ENCODE measurements at places on chromosomes 3 and 15. TPM values are rescaled to one million over a fixed set of nuclear protein-coding genes. Genes with fewer than 3 reads are reported as not detected.

DNA sequence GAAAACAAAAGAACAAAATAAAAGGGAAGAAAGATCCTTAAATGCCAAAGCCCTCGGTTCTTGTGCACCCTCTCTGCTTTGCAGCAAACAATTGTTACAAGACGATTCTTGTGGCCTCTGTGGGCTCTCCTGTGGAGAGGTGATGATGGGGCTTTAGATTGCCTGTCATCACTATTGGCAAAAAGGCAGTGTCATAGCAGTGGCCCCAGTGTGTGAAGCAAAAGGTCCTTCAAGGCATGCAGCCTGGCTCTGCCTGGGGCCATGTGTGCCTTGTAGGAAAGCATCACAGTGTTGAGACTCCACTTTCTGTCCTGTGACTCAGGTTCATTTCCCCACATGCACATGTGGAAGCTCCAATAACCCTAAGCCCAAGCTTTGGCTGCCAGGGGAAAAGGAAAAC is 43.7 kb downstream of the POC1A start:
- DNase-seq = no peak

- no peak for DNase-seq
These were observed 1.9 kb downstream of the TOP2B start for GRCh38 chr3:25662736-25663320.

DNA sequence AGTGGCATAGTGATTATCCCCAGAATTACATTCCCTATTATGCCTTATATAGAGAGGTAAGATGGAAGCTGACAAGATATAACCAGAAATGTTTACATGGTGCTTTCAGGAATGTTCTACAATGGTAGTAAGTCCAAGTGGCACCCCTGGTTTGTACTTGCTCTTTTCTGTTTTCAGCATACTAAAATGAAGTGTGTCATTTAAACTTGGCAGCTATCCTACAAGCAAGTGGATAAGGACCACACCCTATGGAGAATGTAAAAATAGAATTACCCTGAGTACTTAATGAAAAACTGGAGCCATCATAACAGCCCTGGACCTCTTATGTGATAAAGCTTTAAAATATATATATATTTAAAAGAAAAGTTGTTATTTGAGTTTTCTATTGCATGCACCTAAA is 1012.7 kb upstream of the CADM2 start:
- no peak for DNase-seq

- no peak for DNase-seq
These were observed 7.9 kb downstream of the ACP3 start for GRCh38 chr3:132325103-132325606.

Gene SCN11A
- total RNA-seq = not detected

GRCh38 chr15:66931768-66932633 is 133.4 kb upstream of the SMAD3 start:
- DNase-seq = peak; percentile 63

GRCh38 chr3:88362428-88362827 is 212.7 kb downstream of the C3orf38 start:
- no peak for DNase-seq

DNA sequence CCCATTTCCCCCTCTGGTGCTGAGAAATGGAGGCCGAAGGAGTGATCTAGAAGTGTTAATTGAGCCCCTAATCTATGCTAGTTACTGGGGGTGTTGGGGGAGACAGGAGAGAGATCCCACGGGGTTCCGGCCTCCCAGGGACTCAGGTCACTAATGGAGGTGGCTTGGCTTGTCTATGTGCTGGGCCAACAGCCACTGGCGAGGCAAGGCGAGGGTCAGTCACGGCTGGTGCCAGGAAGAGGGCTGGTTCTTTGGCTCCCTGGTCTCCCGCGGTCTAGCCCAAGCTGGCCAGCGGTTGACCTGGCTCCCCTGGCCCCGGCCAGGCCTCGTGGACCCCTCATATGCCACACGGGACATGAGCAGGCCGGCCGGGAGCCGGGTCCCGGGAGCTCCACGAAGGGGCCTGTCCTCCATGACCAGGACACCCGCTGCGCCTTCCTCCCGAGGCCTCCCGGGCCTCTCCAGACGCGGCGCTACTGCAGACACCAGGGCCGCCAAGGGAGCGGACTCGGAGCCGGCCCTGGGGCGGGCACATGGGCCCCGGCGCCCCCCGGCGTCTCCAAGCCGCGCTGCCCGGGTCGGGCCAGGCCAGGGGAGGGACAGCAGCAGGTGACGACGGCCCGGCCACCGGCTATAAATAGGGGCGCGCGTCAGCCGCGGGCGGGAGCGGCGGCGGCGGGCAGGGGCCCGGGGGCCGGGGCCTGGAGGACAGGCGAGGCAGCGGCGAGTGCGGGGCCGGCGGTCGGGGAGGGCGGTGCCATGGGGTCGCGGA is at the start of gene ALPK3:
Gene ALPK3 (plus strand): TSS at position 663 of the 772 bp plus-strand sequence. CDS start 97 bp downstream, at position 760.
- DNase-seq = no peak

DNA sequence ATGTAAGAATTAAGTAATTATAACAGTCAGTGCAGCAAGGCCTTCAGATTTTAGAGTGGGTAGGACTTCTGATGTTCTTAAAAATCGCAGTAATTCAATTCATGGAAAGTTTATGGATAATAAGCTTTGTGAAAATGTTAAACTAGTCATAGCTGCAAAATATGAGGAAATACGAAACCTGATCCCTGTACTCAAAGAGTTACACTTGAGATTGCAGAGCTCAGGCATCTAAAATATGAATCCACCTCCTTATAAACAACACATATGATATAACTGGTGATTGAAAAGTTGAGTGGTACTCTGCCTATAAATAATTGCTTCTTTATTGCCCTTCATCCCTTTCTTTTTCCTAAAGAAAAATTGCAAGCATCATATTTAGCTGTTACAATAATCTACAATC is 473.3 kb downstream of the OTOL1 start:
- DNase-seq = no peak

Gene LMLN
- 4.4 TPM for total RNA-seq

Gene ZNF502
- 5.7 TPM for total RNA-seq

DNA sequence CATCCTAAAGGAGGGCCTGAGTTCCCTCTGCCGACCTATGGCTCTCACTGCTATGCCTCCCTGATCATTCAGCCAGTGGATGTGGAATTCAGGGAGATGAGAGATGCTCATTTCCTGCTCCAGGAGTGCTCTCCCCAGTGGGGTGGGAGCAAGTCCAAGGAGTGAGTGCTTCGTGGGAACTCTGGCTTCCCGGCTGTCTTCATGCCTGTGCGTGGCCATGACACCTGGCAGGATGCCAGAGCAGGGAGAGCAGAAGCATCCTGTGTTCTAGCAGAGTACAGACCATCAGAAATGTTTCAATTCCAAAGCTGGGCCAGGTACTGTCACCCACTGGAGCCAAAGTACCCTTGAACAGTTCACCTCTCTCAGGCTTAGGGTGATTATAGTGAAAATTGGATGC is 45.1 kb downstream of the APH1B start:
- no peak for DNase-seq

GRCh38 chr3:107345822-107346405 is 31.3 kb upstream of the CCDC54 start:
- DNase-seq = no peak

- no peak for DNase-seq
These were observed 786.5 kb downstream of the PDCD6IP start for GRCh38 chr3:34584971-34585370.

DNA sequence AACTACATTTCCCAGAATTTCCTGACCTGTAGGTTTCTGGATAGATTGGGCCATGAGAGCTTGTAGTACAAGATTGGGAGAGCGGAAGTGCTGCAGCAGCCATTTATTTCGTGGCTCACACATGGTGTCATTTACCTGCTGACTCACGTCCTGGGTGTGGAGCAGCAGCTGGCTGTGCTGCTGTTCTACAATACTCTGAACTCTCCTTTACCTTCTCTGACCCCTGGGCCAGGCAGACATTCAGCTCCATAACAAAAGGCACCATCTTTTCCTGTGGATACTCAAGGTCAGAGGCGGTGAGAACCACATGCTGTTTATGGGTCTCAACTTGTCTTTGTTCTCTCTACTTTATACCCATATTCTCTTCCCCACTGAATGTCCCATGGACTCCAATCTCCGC is 490.2 kb downstream of the IGSF11 start:
- DNase-seq = peak; percentile 77

DNA sequence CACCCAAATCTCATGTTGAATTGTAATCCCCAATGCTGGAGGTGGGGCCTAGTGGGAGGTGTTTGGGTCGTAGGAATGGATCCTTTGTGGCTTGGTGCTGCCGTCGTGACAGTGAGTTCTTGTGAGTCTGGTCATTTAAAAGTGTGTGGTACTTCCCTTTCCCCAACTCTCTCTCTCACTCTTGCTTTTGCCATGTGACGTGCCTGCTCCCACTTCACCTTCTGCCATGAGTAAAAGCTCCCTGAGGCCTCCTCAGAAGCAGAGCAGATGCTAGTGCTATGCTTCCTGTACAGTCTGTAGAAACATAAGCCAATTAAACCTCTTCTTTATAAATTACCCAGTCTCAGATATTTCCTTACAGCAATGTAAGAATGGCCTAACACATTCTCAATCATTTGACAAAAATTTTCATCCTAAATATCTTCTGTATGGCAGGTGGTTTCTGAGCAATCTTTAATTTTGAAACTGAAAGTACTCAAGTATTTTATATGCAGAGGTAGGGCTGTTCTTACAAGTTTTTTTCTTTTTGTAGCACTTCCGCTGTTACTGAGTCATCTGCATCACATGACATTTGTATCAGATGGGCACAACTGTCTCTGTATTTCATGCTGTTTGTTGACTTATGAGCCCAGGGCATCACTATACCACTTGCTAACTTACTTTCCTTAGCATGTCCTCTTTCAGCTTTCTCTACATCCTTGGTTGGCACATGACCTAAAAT is 8.8 kb downstream of the RPL39L start:
- peak; percentile 46 for DNase-seq

Gene GBE1
- total RNA-seq = 28.6 TPM

DNA sequence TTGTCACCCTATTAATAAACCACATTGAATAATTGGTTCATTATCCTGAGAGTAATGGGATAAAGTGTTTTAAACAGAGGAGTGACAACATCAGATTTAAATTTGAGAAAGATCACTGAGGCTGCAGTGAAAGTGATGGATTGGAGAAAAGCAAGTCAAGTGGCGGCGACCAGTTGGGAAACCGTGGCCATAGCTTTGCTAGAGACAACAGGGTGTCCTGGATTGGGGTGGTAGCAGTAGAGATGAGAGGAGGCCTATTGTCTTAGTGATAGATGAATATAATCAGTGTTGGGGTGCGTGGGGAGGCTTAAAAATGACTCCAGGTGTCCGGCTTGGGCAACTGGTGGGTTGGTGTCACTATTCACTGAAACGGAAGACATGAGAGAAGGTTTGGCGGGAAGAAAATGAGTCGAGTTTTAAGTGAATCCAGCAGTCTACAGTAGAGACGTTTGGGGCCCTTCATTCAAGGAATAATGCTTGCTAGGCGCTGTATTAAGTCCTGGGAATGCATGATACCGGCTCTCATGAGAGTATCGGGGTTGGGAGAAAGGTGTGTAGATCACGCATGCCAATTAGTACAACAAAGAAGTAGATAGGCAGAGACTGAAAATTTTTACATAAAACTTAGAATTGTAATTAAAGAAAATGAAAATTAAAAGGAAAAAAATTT is 819 bp downstream of the NEK4 start:
- DNase-seq = no peak

- DNase-seq = peak; percentile 58
These were observed 2.6 kb upstream of the APEH start for GRCh38 chr3:49671291-49672288.

Gene TMEM207
- total RNA-seq = not detected

GRCh38 chr15:70083418-70083817 is 14.3 kb downstream of the TLE3 start:
- no peak for DNase-seq

DNA sequence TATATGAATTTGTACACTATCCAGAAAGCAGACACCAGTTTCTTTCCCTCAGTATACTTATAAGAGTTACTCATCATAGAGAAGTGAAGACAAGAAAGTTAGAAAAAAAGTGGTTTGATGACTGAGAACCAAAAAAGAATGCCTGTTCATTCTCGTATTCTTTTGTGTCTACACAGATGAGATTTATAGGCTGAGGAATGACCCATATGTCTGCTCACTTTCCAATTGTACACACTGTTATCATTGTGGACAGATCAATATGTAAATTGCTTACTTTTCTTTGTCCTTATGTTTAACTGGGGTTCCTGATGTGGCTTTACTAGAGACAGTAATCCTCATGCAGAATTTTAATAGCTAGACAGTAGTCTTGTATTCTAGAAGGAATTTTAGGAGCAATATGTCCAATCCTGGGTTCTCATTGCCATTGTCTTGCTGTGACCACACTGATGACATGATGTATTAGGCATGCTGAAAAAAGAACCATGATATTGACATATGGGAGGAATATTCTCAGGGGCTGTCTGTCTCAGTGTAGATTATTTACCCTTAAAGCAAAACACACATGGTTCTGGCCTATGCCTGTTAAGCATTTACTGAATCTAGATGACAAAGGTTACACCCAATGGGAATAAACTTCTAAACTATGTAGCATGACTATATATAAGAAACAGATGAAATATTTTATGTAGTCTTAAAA is 669.7 kb downstream of the ROBO1 start:
- DNase-seq = no peak

- DNase-seq = peak; percentile 44
These were observed 894.0 kb downstream of the NTRK3 start for GRCh38 chr15:87362531-87362930.

DNA sequence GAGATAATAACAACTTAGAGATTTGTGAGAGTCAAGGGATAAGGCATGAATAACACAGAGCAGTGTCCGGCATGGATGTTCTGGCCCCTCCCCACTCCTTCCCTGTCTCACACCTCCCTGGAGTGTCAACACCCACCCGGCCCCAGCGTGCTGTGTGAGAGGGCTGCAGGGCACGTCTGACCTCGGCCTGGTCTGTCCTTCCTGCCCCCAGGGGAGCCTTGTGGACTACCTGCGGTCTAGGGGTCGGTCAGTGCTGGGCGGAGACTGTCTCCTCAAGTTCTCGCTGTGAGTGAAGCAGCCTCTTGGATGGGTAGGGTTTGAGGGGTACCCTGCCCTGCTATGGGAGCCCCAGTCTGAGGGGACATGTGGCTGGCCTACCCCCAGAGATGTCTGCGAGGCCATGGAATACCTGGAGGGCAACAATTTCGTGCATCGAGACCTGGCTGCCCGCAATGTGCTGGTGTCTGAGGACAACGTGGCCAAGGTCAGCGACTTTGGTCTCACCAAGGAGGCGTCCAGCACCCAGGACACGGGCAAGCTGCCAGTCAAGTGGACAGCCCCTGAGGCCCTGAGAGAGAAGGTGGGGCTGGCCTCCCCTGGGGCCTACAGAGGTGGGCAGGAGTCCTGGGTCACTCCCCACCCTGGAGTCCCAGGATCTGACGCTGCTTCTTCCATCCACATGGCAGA is 11.2 kb upstream of the LMAN1L start:
- DNase-seq = no peak

GRCh38 chr15:69703532-69704187 is 251.0 kb downstream of the RPLP1 start:
- DNase-seq = no peak

GRCh38 chr15:87374339-87374738 is 882.2 kb downstream of the NTRK3 start:
- DNase-seq = no peak

Gene FAM98B
- total RNA-seq = 7.1 TPM

DNA sequence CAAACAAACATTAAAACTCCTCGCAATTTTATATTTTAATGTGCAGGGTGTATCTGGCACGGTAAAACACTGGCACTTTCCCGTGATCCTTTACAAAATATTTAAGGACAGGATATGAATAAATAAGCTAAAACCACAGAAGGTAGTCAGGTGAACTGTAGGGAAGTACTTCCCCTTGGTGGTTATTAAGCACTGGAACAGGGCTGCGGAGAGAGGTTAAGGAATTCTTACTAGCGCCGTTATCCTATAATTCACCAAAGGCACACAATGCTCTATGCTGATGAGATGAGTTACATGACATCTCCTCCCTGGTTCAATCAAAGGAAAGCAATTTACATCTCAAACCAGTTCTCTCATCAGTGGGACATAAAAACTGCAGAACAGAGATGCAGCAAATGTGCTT is 289.8 kb downstream of the ZBTB20 start:
- DNase-seq = no peak

Gene PARL
- 73.9 TPM for total RNA-seq
